ENCODE measurements at places on chromosomes 6 and 20.

- ATAC-seq: peak; percentile 34
Observed at GRCh38 chr6:95578106-95578410, 723 bp downstream of the MANEA start.

- no peak for ATAC-seq
Observed at GRCh38 chr6:17219098-17219497, 62.1 kb upstream of the RBM24 start.

- ATAC-seq: no peak
Observed at GRCh38 chr6:38703949-38704590, 1.1 kb upstream of the GLO1 start.

DNA sequence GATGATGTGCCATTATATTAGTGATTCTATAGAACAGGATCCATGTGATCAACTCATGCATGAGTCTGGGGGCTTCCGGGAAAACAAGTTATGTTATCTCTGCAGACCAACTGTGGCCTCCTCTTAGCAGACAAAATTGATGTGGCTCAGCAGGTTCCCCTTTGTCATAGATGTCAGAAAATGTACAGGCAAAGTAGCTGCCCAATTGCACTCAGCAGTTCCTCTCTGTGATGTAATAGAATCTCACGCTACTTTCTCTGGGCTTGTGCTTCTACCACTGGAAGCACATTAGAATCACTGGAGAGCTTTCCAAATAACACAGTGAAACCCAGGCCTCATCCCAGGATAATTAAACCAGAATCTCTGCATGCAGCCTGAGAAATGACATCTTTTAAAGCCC is 253.1 kb downstream of the SLC24A3 start:
- ATAC-seq: no peak

DNA sequence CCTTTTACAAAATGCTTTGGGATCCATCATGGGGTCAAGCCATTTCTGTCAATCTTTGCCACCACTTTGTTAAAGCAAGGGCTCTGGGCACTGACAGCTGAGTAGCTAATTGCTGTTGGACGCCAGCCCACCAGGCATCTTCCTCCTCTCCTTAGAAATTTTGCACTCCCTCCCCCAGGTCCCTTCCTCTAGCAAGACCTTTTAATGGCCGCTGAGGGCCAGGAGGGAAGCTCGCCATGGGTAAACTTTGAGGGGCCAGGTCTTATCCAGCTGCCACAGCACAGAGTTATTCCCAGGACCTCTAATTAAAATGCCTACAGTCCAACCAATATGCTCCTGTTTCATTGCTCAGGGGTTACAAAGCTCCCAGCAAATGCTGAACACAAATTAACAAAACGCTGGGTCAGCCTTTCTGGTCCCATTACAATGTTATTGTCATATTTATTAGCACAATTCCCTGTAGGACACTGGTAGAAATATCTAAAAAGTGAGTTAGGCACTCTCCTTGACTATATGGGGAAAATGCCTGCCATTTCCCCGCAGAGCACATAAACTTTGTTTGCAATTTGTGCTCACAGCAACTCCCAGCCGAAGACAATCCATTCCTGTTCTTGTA is 16.8 kb downstream of the SCML4 start:
- no peak for ATAC-seq

- no peak for ATAC-seq
Observed at GRCh38 chr6:135358251-135358821, 139.2 kb downstream of the AHI1 start.

DNA sequence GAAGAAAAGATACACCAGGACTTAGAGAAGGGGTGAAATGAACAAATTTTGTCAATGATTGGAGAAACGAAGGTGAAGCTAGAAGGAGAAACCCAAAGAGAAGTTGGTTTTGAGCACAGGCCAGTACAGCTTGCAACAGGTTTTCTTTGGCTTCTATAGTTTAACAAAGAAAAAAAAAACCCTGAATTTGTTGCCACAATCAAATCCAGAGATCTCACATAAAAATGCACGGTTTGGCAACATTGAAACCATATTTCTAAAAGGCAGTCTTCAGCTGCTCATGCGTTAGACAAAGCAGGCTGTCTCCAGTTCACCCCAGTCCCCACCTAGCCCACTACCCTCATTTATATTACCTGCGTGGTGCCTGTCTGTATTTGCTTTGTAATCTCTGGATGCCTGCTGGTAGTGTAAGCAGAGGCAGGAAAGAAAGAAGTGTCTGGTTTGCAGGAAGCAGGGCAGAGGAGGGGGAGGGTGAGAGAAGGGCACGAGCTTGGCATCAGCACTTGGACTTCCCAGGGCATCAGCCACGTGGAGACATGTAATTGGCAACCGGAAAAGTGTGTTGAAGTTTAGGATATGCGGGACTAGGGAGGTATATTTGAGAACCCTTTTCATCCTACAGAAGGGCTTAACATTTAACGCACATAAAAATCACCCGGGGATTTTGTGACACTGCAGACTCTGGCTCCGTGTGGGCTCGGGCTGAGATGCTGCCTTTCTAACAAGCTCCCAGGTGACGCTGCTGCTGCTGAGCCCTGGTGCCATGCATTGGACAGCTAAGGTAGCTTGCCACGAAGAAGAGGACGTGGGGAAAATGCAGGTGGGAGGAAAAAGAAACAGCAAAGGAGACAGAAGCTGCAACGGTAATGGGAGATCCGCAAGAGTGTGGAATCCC is 14.4 kb downstream of the PFDN4 start:
- no peak for ATAC-seq

DNA sequence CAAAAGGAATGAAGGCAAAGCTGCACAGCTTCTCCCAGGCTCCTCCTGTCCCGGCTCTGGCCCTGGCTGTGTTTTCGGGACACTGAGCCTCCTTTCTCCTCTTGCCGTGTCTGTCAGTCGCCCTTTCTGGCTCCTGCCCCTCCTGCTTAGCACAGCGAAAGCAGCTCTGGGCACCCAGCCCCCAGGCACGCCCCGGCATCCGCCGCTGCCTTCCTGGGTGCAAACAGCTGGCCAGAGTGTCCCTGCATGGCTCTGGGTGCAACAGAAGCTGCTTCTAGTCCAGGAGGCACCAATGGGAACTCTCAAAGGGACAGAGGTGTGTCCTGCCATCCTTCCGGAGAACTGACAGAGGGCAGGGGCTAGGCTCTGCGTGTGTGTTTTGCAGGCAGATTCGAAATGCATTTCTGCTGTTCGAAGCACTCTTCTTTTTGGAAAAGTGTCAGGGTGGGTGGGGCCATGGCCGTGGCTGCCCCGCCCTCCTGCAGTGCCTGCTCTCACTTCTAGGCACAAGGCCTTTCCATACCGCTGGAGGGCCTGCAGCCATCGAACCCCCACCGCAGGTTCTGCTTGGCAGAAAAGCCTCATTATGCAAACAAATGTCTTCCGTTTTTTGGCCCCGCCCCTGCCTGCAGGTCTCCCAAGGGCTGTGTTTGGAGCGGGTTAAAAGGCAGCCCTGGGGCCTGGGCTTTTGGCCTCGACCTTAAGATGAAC is 15.5 kb downstream of the COL9A3 start:
- ATAC-seq: peak; percentile 85

DNA sequence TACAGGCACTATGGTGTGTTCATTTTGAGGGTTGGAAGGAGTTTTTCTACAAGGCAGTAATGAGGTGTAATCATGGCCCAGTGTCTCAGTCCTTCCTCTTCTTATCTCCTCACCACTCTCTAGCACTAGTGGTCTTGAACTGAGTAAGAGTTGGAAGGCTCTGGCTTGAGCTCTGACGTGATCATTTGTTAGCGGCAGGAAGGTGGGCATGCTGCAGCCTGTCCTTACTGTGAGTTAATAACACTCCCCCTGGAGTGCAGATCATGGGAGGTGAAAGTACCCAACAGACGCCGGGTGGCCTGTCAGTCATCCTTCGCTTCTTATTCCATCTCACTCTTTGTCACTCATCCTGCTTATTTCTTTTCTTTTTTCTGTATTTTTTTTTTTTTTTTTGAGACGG is 356.9 kb downstream of the CDKAL1 start:
- ATAC-seq: no peak

- ATAC-seq: no peak
Observed at GRCh38 chr20:62993856-62994494, 12.8 kb downstream of the BHLHE23 start.

DNA sequence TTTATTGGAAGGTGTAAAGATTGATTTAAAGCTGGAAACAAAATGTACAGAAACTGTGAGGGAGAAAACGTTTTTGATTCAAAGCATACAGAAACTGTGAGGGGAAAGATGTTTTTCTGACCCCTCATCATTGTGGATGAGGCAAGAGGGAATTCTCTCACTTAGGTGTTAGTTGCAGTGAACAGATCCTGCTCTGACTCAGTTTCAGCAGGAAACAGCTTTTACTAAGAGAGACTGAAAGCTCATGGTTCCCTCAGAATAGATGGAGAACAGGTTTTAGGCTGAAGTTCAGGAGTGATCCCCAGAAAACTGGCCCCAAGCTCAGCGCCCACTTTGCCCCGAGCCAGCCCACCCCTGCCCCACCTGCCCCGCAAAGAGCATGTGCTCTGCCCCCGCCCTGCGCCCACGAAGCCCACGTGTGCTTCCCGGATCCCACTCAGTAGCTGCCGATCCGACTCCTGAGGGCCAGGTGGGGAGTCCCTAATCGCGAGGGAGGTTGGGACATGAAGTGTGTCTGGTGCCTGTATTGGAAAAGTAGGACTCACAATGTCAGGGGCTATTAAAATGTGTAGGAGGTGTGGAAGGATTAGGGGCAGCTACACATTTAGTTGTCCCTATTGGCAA is 41.2 kb downstream of the DUSP22 start:
- no peak for ATAC-seq

DNA sequence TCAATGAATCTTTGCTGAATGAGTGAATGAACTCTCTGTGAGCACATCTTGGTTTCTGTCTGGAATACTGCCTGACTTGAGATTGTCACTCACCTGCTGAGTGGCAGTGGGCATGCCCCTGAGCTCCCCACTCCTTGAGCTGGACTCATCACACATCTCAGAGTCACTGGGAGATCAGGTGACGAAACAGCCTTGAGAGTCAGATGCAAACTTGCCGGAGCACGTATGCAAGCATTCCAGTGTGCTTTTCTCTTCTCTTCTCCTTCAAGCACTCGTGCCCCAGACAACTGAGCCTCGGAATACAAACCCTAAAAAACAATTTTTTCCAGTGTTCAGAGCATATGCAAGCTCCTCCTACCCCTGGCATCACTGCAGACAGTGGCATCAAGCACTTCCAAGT is 9.4 kb upstream of the BMP7 start:
- no peak for ATAC-seq

DNA sequence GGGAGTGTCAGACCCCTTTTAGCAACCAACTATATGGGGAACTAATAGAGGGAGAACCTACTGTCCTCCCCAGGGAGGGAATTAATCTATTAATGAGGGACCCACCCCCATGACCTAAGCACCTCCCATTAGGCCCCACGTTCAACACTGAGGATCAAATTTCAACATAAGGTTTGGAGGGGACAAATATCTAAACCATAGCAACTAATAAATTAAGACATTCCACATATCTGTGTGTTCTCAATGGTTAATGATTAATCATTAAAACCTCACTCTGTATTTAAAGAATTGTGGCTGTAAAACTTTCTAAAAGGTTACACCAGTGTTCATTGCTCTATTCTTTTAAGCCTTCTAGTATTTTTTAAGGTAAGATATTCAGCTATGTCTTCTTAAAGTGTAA is 500.4 kb upstream of the SULF2 start:
- ATAC-seq: no peak

- no peak for ATAC-seq
Observed at GRCh38 chr6:105489216-105489530, 86.3 kb upstream of the PREP start.
